ENCODE measurements at places on chromosomes 13 and 19. TPM values are rescaled to one million over a fixed set of nuclear protein-coding genes. Genes with fewer than 3 reads are reported as not detected.

Gene ZNF578
- total RNA-seq = 0.12 TPM

DNA sequence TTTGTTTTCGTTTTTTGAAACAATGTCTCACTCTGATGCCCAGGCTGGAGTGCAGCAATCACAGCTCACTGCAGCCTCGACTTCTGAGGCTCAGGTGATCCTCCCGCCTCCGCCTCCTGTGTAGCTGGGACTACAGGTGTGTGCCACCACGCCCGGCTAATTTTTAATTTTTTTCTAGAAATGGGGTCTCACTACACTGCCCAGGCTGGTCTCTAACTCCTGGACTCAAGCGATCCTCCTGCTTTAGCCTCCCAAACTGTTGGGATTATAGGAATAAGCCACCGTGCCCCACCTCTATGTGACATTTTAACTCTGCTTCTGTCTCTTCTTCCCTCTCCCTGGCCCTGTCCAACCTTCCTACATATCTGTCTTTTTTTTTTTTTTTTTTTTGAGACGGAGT, 5.1 kb downstream of the ATP1A3 start:
- H3K36me3 ChIP-seq = no peaks in the 10 kb centered on the region
- no peak overlapping the region for H3K27ac ChIP-seq
- no peak for DNase-seq
- H3K4me1 ChIP-seq = peaks cover 6% of the 10 kb centered on the region

- no peak overlapping the region for H3K4me3 ChIP-seq
- DNase-seq = no peak
- no peak overlapping the region for H3K27ac ChIP-seq
These were observed 828.1 kb downstream of the PCDH9 start for GRCh38 chr13:66402066-66402465.

Gene ITGBL1
- total RNA-seq = not detected

GRCh38 chr19:16345457-16345856, 20.8 kb downstream of the KLF2 start:
- DNase-seq = no peak
- no peak overlapping the region for H3K4me3 ChIP-seq
- H3K36me3 ChIP-seq = no peaks in the 10 kb centered on the region
- peaks cover 33% of the 10 kb centered on the region for H3K4me1 ChIP-seq
- H3K27me3 ChIP-seq = peaks cover 18% of the 10 kb centered on the region

GRCh38 chr13:77817521-77817920, 101.1 kb downstream of the EDNRB start:
- DNase-seq = no peak
- no peaks in the 10 kb centered on the region for H3K4me1 ChIP-seq
- H3K27ac ChIP-seq = no peak overlapping the region
- peaks cover 4% of the 10 kb centered on the region for H3K27me3 ChIP-seq

- no peaks in the 10 kb centered on the region for H3K27me3 ChIP-seq
- H3K4me1 ChIP-seq = no peaks in the 10 kb centered on the region
- no peak overlapping the region for H3K27ac ChIP-seq
- no peak overlapping the region for H3K4me3 ChIP-seq
- DNase-seq = no peak
These were observed 399.6 kb downstream of the LMO7 start for GRCh38 chr13:76035711-76036110.
